ENCODE measurements at places on chromosomes 2 and 18. TPM values are rescaled to one million over a fixed set of nuclear protein-coding genes. Genes with fewer than 3 reads are reported as not detected.

- no peak for DNase-seq
Measured at GRCh38 chr18:52063923-52064322, 276.1 kb upstream of the DCC start.

Gene RAPGEF4
- 1.8 TPM for total RNA-seq

Gene DNAH7
- total RNA-seq: 0.49 TPM

- no peak for DNase-seq
Measured at GRCh38 chr2:152464851-152465470, 130.0 kb downstream of the FMNL2 start.

Gene COLEC11
- not detected for total RNA-seq

- no peak for DNase-seq
Measured at GRCh38 chr2:216015722-216016464, 2.5 kb upstream of the MREG start.

GRCh38 chr2:199624958-199625357 lies 167.2 kb upstream of the SATB2 start:
- no peak for DNase-seq

Gene EPB41L3
- 1.7 TPM for total RNA-seq

DNA sequence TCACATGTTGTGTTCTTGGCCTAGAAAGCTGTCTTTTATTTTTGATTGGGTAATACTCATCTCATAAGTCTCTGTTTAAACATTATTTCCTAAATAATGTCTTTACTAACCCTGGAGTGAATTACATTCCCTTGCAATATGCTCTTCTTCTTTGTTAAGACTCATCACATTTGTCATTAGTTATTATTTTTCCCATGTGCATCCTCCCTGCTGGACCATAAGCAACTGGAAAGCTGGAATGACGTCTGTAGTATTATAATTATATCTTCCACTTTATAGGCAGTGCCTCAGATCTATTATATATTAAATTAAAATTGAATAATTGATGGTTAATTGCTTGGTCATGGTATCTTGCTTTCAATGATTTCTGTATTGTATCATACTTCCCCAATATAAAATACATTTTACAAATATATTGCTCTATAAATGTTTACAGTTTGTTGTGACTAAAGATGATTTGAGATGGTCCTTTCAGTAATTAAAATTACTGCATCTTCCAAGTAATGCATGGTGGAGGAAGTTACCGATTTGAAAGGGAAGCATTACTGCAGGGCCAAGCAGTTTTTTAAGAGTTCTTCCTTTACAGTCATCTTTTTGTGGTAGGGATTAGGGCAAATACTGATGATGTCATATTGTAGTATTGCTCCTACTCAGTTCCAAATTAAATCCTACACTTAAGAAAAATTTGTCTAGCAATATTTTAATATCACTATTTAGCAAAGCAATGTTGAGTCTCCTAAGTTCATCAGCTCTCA lies 2.1 kb upstream of the RGPD4 start:
- DNase-seq: no peak

- DNase-seq: no peak
Measured at GRCh38 chr18:10418836-10419235, 35.6 kb upstream of the APCDD1 start.

DNA sequence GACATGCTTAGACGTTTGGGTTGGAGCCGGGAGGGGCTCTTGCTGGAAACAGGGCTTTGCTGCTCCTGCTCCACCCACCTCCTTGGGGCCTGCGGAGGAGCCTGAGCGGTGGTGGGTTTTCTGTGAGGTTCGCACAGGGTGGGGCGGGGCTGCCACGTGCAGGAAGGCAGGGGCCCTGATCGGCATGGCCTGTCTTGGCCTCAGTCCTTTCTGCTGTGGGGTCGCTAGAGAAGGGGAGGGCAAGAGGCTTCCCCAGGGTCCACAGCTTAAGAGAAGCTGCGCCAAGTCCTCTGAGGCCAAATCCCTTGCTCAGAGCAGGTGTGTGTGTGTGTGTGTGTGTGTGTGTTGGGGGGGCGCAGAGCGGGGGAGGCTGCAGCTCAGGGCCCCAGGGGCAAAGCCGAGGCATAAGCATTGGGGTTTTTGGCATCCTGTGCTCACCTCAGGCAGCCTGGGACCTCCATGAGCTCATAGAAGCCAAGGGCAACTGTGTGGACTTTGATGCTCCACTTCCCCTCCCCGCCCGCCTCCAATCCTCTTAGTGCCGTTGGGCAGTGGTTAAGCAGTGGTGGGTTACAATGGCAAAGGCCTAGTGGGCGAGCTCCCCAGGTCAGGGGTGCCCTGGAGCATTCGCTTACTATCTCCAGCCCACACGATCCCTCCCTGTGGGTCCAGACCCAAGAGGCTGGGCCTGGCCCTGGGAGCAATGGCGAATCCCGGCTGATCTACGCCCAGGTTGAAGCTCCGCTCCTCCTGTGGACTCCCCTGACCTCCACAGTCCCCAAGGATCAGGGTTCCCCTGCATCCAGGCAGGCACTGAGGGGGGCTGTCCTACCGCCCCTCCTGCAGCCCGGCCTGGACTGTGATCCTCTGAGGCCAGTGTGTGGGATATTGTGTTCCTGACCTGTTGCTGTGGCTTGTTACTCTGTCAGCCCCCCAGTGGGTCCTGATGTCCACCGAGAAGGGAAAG lies 28.9 kb downstream of the TOGARAM2 start:
- no peak for DNase-seq

DNA sequence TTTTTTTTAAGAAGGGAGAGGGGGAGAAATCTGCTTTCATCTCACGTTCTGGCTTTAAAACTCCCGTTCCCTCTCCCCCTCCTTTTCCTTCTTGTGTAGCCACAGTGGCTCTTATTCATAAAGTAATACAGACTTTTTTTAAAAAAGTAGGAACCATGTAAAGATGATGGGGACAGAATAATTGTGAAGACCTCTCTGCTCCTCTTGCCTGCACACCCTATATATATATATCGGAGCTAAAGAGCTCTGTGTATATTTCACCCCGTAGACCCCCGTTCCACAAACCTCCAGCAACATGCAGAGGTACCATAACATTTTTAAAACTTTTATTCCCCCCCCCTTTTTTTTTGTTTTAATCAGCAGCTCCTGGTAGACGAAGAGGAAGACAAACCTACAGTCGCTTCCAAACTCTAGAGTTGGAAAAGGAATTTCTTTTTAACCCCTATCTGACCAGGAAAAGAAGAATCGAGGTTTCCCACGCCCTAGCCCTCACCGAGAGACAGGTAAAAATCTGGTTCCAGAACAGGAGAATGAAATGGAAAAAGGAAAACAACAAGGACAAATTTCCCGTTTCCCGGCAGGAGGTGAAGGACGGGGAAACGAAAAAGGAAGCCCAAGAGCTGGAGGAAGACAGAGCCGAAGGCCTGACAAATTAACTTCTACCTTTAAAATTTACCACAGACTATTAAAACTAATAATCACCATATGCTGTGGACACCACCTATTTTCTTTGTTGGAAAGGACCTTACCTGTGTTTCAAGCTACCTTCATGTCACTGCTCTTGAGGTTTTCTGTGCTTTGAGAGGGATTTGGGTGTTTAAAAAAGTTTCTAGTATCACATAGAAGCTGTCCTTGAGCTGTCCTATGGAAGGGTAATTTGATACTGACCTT lies 1.7 kb downstream of the HOXD8 start:
- DNase-seq: no peak

DNA sequence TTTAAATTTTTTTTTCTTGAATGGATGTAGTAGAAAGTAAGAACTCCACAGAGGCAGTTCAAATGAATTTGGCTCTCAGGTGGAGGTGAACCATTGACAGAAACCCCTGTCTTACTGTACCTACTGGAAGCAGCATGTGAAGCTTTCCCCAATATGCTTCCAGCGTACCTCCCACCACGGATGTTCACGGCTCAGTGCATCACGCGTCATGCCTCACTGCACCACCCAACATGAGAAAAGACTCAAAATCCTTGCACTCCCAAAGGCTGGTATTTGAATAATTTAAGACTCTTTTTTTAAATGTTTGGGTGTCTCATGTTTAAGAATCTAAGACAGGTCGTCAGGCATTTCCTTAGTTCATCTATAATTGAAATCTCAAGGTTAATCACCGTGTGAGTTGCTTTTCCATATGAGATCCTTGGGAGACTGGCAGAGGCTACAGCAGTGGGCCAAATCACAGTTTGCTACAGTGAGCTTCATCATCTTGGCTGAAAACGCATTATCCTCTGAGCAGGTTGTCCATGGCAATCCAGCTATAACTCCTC lies 846.4 kb downstream of the DCDC2C start:
- DNase-seq: no peak

DNA sequence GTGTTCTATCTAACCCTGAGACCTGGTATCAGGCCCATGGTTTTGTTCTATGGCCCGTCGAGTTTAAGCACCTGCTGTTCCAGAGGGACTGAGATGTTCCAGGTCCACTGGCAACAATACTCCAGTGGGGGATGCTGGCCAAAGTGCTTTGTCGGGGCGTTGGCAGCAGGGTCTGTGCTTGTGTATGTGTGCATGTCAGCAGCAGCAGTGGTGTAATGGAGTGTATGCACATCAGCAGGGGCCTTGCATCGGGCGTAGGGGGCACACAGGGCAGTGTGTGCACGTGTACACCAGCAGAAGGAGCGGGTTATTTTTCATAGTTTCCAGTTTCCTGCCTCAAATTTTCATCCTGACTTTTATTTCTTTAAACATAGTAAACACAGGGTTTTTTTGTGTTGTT lies 37.8 kb upstream of the THUMPD2 start:
- no peak for DNase-seq

Measured in neural progenitor cell (in vitro differentiated cells).